ENCODE measurements at places on chromosomes 16 and 17.

- no peak for DNase-seq
Measured at GRCh38 chr17:76805319-76805718, 62.9 kb upstream of the MGAT5B start.

- no peak for DNase-seq
Measured at GRCh38 chr17:17982801-17983200, 10.1 kb downstream of the DRC3 start.

- no peak for DNase-seq
Measured at GRCh38 chr16:85663891-85664321, 24.8 kb downstream of the GINS2 start.

DNA sequence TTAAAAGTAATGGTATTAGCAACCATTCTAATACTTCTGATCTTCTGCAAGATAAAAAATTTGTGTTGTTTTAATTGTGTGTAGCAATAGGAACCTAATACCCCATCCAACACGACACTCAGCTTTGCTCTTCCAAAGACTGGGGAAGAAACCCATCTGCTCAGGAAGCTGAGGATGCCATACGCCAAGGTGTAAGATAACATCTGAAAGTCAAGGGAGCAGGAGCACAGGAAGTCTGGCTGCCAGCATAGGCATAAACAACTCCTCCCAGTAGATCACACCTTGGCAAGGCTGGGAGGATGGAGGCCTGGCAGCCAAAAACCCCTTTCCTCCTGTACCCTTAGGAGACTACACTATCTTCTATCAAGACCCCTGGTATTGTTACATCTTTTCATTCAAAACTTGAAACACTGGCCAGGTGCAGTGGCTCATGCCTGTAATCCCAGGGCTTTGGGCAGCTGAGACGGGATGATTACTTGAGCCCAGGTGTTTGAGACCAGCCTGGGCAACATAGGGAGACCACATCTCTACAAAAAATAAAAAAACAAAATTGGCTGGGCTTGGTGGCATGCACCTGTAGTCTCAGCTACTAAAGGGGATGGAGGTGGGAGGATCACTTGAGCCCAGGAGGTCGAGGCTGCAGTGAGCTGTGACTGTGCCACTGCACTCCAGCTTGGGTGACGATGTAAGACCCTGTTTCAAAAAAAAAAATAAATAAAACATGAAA lies 5.7 kb upstream of the SPHK1 start:
- no peak for DNase-seq

DNA sequence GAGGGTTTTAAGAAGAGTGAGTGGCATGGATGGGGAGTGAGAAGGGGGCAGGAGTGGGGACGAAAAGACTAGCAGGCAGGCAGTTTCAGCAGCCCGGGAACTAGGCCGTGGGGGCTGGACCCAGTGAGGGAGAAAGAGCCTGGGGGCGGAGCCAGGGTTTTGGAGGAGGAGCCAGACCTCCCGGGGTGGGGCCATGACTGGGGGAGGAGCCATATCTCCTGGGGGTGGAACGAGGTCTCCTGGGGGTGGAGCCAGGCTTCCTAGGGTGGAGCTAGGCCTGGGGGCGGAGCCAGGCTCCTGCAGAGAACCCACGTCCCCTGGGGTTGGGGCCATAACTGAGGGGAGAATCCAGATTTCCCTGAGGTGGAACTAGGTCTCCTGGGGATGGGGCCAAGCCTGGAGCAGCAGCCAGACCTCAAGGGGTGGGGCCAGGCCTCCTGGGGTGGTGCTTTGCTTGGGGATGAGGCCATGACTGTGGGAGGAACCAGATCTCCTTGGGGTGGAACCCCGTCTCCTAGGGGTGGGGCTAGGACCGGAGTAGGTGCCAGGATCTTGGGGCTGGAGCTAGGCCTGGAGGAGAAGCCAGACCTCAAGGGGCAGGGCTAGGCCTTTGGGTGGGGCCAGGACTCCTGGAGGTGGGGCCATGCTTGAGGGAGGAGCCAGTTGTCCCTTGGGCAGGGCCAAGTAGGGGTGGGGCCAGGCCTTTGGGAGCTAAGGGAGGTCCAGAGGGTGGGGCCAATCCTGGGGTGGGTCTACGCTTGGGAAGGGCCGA lies 41.7 kb upstream of the JPH3 start:
- peak; percentile 98 for DNase-seq

- DNase-seq: no peak
Measured at GRCh38 chr16:58259995-58260394, 34.8 kb downstream of the PRSS54 start.

DNA sequence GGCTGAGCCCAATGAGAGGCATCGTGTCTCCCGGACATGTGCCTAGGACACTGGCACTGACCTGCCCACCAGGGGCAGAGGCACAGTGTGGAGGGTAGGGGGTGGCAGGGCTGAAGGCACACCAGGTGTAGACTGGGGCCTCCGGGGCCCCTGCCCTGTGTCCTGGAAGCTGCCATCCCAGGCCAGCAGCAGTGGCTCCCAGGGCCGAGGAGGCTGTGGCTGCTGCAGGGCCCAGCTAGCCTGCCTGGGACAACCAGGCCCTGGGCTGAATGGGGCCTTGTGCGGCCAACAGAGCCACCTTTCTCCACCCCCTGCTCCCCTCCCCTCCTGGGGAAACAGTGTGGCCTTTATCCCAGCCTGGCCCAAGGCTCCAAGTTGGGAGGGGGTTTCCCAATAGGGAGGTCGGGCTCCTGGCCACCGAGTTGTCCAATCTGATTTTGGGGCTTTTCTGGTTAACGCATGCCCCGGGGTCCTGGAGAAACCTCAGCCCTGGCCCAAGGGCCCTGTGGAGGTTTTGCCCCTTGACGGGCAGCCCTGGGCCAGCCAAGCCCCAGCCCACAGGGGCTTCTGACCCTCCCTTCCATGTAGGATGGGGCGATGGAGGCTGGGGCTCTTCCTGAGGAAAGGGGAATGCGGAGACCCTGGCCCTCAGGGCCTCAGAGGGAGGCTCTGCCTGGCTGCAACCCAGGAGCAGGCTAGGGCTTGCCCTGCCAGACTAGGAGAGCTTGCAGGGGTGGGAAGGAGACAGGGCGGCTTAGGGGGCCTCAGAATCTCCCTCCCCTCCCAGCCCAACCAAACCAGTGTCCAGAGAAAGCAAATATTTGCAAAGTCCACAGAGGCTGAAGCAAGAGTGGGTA lies 4.2 kb downstream of the MTSS2 start:
- DNase-seq: no peak

- no peak for DNase-seq
Measured at GRCh38 chr16:65413861-65414260, 292.0 kb upstream of the CDH11 start.

- no peak for DNase-seq
Measured at GRCh38 chr16:73499276-73499675, 451.3 kb upstream of the ZFHX3 start.

DNA sequence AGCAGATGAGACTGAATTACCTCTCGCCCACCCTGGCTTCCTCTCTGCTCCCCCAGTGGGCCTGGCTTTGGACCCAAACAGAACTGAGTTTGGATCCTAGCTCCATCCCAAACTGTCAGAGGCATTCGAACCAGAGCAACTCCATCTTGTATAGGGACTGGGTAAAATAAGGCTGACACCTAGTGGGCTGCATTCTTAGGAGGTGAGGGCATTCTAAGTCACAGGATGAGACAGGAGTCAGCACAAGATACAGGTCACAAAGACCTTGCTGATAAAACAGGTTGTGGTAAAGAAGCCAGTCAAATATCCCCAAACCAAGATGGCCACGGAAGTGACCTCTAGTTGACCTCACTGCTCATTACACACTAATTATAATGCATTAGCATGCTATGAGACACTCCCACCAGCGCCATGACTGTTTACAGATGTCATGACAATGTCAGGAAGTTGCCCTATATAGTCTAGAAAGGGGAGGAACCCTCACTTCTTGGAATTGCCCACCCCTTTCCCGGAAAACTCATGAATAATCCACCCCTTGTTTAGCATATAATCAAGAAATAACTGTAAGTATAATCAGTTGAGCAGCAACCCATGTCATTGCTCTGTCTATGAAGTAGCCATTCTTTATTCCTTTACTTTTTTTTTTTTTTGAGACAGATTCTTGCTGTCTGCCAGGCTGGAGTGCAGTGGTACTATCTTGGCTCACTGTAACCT lies 44.4 kb downstream of the LYRM1 start:
- peak; percentile 48 for DNase-seq

DNA sequence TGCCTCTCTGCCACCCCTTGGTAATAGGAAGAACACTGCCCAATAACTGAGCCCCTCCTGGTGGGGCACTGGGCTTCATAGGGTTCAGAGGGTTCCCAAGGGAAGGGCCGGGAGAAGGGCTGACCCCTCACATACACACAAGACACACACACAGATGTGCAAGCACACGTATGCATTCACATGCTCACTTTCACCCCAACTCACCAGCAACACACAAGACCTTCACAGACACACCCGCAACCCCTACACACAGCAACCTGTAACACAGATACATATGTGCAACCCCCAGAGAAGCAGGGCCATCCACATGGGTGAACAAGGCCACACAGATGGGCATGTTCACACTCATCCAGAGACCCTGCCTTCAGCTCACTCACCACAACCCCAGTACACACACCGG lies 225.1 kb downstream of the ZNF423 start:
- DNase-seq: no peak

- no peak for DNase-seq
Measured at GRCh38 chr17:69801368-69801767, 273.7 kb upstream of the KCNJ16 start.

GRCh38 chr17:15263680-15264079 lies 1.4 kb downstream of the PMP22 start:
- no peak for DNase-seq

GRCh38 chr17:50538549-50539410 lies 6.2 kb downstream of the EPN3 start:
- no peak for DNase-seq

DNA sequence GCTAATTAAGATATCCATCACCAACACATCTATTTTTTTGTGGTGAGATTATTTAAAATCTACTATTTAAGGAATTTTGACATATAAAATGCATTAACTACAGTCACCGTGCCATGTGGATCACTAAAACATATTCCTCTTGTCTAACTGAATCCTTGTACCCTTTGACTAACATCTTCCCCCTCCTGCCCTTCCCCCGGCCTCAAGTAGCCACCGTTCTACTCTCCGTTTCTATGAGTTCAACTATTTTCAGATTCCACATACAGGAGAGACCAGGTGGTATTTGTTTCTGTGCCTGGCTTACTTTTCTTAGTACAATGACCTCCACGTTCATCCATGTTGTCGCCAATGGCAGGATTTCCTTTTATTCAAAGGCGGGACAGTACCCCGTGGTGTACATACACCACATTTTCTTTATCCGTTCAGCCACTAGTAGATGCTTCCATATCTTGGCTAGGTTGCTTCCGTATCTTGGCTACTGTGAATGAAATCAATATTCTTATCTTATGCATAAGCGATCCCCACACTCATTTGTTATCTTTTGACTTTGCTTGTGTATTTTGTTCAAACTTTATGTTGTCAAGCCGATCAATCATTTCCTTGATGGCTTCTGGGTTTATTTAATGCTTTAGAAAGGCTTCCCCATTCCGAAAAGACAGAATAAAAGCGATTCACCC lies 134.7 kb downstream of the KCNJ12 start:
- DNase-seq: no peak

DNA sequence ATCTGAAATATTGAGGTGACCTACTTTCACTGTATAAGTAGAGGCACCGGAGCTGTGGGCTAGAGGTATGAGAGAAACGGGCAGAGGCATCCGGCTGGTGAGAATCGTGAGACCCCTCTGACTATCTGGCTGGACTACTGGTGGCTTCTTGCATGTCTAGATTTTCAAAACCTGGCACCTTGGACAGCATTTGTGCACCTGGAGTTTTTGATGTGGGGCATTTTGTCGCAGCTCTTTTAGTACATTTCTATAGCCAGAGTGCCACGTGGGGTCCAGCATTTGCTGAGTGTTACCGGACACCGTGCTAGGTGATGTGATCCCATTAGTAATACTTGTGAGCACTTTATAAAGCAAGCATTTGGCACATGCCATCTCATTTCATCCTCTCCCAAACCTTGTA lies 32.6 kb upstream of the SHISA9 start:
- no peak for DNase-seq

DNA sequence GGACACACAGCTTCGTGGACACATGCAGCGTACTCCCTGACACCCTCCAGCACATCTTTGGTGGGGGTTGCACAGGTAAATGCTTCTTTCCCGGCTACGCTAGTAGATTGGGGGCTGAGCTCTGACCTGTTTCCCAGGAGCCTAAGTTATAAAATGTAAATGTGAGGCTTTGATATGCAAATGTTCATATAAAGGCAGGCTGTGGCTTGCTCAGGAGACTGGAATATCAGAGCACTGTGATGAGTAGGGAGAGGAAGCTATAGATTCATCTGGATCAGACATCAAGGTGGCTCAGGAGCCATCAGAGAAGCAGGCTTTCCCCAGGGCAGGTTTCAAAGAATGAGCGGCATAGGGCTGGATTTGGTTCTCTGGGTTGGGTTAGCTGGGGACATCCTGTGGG lies 3.4 kb upstream of the ETV4 start:
- no peak for DNase-seq

DNA sequence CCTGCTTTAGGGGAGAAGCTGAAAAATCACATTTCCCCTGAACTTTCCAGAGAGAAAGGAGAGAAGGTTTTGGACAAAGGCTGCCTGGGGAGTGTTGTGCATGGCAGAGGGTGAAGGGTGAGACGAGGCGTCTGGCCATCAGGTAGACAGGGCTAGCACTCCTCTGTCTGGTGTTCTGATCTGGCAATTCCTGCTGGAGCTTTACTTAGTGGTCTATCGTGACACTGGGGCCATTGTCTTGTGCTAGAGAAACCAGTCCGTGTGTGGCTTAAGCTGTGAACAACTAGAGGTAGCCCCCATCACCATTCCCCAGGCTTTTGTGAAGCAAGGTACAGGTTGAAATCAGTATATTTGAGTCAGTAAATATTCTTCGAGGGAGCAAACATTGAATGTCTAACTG lies 8.5 kb downstream of the RHBDL3 start:
- no peak for DNase-seq

- DNase-seq: no peak
Measured at GRCh38 chr17:36085765-36086164, 4.2 kb downstream of the CCL3 start.

DNA sequence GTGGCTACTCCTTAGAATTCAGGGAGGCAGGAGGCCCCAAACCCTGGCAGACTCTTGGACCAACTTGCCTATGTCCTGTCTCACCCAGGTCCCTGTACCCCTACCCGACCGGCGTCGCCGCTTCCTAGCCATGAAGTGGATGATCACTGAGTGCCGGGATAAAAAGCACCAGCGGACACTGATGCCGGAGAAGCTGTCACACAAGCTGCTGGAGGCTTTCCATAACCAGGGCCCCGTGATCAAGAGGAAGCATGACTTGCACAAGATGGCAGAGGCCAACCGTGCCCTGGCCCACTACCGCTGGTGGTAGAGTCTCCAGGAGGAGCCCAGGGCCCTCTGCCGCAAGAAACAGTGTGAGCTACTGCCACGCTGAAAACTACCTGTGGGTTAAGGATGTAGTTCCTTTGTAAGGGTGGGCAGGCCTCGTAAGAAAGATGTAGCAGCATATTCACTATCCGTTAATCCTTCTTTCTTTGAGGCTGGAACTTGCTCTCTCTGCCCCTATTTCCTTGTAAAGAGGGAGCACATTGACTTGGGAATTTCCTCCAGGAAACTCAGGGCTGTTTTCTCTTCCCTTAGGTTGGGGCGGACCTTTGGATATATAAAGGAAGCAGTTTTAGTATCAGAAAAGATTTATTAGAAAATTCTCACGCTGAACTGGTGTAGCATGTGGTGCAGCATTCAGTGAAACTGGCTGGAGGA lies 4.1 kb downstream of the MRPS7 start:
- no peak for DNase-seq

GRCh38 chr17:75105126-75106080 lies 4.4 kb upstream of the ARMC7 start:
- peak; percentile 66 for DNase-seq

Measured in K562 (cell line).